GM12864 (cell line): ENCODE measurements at places on chromosomes 7 and 10.

GRCh38 chr7:113394856-113395255, 276.5 kb upstream of the SMIM30 start:
- no peak for DNase-seq

GRCh38 chr7:55016061-55016745, 2.6 kb upstream of the EGFR start:
- DNase-seq: no peak

DNA sequence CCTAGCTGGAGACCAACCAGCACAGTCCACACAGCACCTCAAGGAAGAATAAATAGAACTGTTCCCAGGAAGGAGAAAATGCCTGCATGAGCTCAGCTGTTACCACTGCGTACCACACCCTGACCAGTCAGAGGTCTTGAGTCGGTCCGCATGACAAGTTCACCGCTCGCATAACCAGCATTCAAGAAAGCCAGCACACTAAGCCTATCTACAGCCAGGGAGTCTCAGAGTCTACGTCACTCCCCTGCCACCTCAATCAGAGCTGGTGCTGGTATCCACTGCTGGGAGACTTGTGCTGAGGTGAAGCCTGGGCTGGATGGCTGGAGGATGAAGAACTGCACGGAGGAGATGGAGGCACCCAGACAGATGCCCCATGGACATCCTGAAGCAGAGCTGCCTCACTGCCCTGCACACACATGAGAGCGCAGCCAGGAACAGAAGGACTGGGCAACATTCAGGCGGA, 19.6 kb downstream of the AKR1C1 start:
- DNase-seq: no peak

DNA sequence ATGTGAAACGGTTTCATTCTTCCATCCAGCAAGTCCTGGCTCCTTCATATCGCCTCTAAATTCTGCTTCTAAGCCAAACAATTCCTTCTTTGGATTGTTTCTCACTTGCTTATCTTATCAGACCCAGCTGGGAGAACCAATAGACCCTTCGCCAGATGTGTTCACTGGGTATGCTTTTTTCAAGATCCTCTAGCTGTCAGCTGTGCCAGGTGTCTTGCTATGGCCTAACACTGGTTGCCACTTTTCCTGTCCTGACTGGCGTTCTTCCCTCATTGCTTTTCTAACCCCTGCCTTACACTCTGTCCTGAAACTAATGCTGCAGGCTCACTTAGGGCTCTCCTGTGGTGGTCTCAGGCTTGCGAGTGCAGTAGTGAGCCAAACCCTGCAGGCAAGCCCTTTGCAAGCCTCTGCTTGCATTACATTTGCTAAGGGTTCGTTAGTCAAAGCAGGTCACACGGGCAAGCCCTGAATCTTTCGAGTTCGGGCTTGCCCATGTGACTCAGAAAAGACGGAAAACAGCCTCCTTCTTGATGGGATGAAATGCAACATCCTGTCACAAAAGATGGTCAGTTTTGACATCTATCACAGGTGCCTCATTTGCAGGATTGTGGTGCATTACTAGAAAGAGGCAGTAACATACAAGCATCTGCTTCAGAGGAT, 92.8 kb downstream of the VWC2 start:
- DNase-seq: no peak

- DNase-seq: no peak
Measured at GRCh38 chr10:17169803-17170202, 31.7 kb downstream of the TRDMT1 start.

DNA sequence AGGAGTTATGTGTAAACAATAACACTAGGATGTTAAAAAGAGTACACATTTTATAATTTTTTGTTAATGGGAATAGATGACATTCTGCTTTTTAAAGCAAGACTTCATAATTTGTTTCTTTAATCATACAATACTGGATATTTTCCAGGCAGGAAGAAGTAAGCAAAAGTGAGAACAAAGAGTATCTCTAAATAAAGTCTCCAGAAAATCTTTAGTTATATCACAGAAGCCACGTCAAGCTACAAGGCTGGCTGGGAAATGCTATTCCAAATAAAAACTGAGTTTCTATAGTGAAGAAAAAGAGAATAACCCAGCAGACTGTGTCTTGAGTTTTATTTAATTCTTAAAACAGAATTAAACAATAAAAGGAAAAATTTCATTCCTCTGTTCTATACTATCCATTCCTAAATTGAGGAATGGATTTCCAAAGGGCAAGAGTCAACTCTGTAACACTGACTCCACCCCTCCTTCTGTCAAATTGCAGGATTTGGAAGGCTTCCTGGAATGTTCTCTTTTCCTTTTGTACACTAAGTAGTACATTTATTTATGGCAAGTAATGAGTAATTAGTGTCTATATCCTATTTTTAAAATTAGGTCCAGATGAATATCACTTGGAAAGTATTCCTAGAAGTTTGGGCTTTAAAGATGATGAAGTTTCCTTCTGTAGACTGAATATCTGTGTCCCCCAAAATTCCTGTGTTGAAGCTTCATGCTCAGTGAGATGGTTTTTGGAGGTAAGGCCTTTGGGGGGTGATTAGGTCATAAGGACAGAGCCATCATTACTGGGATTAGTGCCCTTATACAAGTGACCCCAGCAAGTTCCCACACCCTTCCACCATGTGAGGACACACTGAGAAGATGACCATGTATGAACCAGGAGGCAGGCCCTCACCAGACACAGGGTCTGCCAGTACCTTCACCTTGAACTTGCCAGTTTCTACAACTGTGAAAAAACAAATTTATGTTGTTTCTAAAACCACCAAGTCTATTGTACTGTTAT, 290.9 kb downstream of the CRPPA start:
- DNase-seq: no peak

GRCh38 chr10:3805201-3805790, 20.3 kb upstream of the KLF6 start:
- no peak for DNase-seq
